ENCODE measurements at places on chromosomes 3 and 15. TPM values are rescaled to one million over a fixed set of nuclear protein-coding genes. Genes with fewer than 3 reads are reported as not detected.

DNA sequence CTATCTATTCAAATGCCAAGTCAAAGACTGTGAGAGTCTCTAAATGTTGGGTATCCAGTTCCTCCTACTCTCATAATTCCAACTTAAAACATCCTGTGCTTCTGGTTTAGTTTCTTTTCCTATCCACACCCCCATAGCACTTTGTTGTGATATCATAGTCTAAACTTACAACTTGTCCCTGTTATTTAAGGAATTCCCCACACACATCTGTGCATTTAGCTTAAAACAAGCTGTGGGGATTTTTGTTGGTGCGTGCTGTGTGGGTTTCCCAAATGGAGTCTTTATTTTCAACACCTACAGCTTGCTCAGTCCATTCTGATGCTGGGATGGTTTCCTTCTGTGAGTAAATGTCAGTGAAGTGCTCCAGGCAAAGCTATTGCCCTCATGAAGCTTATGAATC is 167.3 kb downstream of the GMNC start:
- H3K4me3 ChIP-seq: no peak overlapping the region
- H3K27me3 ChIP-seq: no peaks in the 10 kb centered on the region
- H3K36me3 ChIP-seq: no peaks in the 10 kb centered on the region
- H3K4me1 ChIP-seq: no peaks in the 10 kb centered on the region
- H3K27ac ChIP-seq: no peak overlapping the region

DNA sequence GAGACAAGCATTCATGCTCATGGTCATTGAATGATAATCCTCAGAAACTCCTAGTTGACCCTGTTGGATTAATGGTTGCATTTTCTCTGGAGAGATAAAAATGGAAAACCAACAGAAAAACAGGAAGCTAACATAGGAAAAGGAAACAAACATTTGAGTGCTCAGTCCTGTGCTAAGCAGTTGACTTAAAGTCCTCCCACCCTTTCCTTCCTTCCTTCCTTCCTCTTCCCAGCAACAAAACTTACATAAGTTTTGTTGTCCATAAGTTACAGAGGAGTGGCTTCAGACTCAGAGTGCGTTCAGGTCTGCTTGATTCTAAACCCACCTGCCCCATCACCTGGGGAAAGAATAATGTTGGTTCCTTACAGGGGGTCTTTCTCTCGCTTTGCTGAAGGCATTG is 163.8 kb upstream of the RGMA start:
- H3K36me3 ChIP-seq: no peaks in the 10 kb centered on the region
- no peaks in the 10 kb centered on the region for H3K27me3 ChIP-seq
- H3K4me1 ChIP-seq: no peaks in the 10 kb centered on the region
- H3K4me3 ChIP-seq: no peak overlapping the region

- peaks cover 28% of the 10 kb centered on the region for H3K4me1 ChIP-seq
- H3K36me3 ChIP-seq: no peaks in the 10 kb centered on the region
- H3K27ac ChIP-seq: no peak overlapping the region
- H3K27me3 ChIP-seq: no peaks in the 10 kb centered on the region
Measured at GRCh38 chr3:57939775-57940174, 68.4 kb upstream of the FLNB start.

DNA sequence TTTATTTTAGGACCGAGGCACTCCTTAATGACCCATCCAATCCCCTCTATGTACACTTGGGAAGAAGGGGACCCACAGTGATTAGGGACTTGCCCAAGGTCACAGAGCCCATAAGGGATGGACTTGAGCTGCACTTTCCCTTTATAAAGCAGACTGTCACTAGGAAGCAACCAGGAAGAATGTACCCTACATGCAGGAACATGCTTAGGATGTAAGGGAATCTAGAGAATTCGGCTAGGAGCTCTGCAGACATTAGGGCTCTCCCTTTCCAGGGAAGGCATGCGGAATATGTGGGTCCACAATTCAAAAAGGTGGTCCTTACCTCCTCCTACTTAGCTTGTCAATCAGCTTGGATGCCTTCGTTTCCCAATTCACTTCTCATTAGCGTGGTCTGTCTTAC is 78.7 kb downstream of the TMEM266 start:
- H3K27ac ChIP-seq: no peak overlapping the region
- DNase-seq: no peak
- H3K27me3 ChIP-seq: no peaks in the 10 kb centered on the region
- no peaks in the 10 kb centered on the region for H3K4me1 ChIP-seq
- no peaks in the 10 kb centered on the region for H3K36me3 ChIP-seq

Gene DHFR2
- total RNA-seq: 3.2 TPM

Gene ALG3
- 50.8 TPM for total RNA-seq

GRCh38 chr3:30989276-30990030 is 95.0 kb upstream of the GADL1 start:
- H3K27ac ChIP-seq: no peak overlapping the region
- H3K27me3 ChIP-seq: no peaks in the 10 kb centered on the region
- H3K4me3 ChIP-seq: no peak overlapping the region
- no peak for DNase-seq
- no peaks in the 10 kb centered on the region for H3K36me3 ChIP-seq

- H3K4me1 ChIP-seq: peaks cover 11% of the 10 kb centered on the region
- no peaks in the 10 kb centered on the region for H3K27me3 ChIP-seq
- no peak overlapping the region for H3K4me3 ChIP-seq
- no peak overlapping the region for H3K27ac ChIP-seq
- no peak for DNase-seq
Measured at GRCh38 chr3:136141891-136142290, 54.2 kb downstream of the MSL2 start.

Gene GOLGA6B
- total RNA-seq: not detected

- no peak for DNase-seq
- no peak overlapping the region for H3K4me3 ChIP-seq
- no peak overlapping the region for H3K27ac ChIP-seq
- H3K27me3 ChIP-seq: no peaks in the 10 kb centered on the region
Measured at GRCh38 chr15:72912121-72912520, 128.6 kb upstream of the ADPGK start.

Gene SLC51A
- total RNA-seq: 0.35 TPM

DNA sequence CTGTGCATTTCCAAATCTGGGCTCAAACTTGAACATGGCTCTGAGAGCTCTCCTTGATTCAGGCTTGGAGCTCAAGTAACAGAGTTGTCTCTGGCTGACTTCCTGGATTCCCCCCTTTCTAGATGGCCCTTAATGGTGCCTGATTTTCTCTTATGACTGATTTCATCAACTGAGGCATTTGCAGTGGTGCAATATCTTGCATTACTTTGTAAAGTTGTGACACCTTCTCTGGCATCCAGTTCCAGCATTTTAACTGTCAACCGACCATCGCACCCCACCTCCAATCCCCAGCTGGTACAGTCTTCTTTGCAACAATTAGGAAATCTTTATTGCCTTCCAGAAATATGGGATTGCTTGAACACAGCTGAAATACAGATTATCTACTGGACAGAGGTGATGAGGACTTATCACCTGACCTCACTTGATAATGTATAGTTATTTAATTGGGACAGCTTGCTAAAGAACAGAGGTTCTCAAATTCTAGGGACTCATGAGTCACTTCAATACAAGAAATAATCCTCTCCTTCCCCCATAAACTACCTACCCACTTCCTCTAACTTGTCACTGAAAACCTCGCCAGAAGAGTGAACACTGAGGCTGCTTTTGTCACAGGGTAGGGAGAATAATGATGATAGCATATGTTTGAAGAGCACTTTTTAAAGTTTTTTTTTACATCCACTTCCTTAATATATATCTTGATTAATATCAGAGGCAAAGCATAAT is 41.8 kb downstream of the FILIP1L start:
- no peaks in the 10 kb centered on the region for H3K36me3 ChIP-seq
- no peak overlapping the region for H3K4me3 ChIP-seq

Data from right atrium auricular region (tissue), 2 donors.